NCI-H1694 (cell line): ENCODE measurements at places on chromosomes 12 and 14.

DNA sequence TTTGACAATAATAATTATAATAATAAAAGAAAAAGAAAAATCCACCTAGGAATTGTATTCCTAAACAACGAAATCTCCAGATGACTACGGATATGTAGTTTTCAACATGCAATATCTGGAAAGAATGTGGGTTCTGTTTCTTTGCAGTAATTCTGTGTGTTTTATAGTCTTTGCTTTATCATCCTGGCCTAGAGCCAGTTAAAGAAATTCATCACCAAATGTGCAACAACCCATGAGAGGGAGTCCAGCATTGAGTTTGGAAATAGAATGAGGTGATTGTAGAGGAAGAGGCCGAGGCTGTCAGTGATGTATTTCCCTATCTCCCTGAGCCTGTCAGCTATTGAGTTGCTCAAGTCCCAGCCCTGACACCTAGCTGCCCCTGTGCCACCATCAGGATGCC lies 200.5 kb upstream of the DCN start:
- no peak for DNase-seq

- no peak for DNase-seq
Observed at GRCh38 chr14:95484296-95484695, 32.2 kb downstream of the SYNE3 start.

DNA sequence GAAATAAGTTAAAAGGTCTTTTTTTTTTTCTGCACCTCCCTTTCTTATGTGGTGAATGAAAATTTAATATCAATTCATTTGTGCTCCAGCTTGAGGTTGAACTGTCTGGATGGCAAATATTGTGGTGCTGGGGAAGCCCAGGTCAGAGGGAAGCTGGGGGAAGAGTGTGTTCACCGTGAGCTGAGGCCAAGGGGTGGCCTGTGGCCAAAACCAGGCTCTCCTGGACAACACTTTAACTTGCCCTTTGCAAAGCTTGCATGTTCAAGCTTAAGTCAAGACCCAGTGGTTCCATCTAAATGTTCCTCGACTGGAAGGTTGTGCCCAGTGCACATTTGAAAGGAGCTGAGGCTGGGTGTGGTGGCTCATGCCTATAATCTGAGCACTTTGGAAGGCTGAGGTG lies 28.8 kb downstream of the DRAM1 start:
- no peak for DNase-seq

DNA sequence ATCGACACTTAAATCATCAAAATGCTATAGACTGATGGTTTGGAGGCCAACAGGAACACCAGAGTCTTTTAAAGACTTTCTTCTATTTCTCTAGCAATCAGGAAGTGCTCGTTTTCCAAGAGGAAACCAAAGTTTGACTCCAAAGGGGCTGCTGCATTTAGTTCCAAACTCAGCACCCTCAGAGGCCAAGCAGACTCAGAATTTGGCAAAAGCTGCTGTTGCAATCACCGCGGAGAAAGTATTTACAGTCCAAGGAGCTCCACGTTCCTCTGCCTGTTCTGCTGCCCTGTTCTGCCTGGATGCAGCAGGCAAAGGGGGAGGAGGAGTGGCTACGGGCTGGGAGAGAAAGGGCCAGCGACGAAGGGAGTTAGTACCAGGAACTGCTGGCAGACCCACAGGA lies 325.1 kb downstream of the BCL11B start:
- DNase-seq: no peak

DNA sequence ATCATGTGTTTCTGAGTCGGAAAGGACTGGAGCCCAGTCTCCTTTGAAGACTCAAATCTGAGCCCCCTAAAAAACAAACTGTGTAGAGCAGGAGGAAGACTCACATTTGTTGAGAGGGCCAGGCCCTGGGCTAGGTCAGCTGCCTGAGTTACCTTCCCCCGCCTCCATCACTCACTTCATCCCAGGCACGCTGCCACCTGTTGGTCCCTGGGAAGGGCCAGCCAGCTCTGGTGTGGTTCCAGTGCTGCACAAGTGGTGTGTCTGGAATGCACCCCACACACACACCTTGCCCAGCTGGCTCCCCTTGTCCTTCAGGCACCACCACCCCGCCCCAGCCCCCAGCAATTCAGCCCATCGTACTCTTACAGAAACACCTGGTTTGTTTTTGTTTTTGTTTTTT lies 9.0 kb downstream of the MVK start:
- DNase-seq: no peak

- no peak for DNase-seq
Observed at GRCh38 chr12:727321-727720, 25.1 kb upstream of the WNK1 start.

DNA sequence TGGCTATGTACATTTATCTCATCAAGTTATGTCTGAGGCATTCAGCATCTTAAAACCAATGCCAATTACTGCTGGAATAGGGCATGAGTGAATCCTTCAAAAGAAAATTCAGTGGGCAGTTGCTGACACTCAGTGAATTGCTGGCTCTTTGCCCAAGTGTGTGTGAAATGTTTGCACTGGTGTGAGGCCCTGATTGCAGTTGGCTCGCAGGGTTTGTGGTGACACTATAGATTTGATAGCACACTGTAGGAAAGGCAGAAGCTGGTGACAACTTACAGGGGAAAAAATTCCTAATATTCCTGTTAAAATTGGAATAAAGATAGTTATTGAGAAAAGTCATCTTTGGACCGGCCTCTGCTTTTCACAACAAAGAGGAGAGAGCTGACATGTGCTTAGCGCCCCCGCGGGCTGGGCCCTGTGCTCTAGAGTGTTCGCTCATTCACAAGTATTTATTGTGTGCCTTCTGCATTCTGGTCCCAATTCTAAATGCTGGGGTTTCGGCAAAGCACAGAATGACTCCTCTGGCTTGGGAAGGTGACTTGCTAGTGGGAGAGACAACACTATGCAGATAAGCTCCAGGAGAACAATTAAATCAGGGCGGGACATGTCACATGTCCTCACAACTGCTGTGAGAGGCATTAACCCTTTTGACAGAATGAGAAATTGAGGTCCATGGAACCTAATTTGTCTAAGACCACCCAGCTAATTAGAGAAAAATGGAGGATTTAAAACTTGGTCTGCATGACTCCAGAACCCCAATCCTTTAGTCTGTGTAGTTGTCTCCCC lies 418.7 kb downstream of the NPAS3 start:
- DNase-seq: no peak

GRCh38 chr12:44036875-44037443 lies 201.1 kb downstream of the TMEM117 start:
- no peak for DNase-seq

DNA sequence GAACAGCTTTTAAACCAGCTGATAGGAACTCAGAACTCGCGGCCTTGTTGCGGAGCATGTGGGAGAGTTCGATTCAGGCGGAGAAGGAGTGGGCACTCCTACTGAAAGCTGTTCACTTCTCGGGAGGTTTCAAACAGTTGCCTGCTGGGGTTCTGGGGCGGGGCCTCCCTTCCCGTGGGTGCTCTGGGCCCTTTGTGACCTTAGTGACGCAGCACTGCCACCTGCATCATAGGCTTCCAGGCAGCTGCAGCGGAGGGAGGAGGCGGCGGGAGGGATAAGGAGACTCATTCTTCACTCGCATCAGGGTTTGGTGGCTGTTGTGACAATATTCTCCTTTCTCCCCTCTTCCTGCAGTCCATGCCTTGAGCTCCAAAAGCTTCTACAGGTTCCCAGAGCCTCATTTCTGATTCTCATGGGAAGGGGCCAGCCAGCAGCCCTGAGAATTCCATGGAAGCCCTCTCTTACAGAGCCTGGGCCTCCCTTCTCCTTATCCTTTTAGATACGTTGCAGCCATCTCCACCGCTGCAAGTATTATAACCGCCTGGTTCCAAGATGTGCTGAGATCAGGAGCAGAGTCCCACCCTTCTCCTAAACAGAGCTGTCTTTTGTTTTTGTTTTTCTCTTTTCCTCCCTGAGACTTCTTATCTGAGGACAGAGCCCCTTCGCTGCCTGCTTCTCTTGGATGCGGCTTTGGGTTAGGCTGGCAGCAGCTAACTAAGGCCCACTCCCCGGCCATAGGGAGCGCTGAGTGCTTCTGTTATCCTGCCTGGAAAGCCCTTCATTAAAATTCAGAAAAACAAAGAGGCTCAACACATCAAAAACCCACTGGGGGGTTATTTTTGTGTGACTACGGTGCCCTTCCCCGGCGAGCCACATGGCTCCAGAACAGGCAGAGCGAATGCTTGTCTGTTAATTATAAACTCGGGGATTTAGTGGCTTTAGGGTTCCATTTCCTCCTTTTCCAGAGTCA lies 67.6 kb upstream of the GPATCH2L start:
- DNase-seq: no peak

DNA sequence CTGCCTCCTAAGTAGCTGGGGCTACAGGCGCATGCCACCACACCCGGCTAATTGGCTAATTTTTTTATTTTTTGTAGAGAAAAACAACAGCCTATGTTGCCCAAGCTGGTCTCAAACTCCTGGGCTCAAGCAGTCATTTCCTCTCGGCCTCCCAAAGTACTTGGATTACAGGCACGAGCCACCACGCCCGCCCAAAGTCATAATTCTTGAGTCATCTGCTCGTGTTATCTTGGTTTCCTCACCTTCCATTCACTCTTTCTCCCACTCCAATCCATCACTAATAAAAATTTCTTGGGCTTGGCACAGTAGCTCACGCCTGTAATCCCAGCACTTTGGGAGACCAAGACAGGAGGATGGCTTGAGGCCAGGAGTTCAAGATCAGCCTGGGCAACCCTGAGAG lies 32.0 kb downstream of the ITGA7 start:
- DNase-seq: no peak

- DNase-seq: no peak
Observed at GRCh38 chr12:108641446-108642268, 8.0 kb upstream of the SELPLG start.

GRCh38 chr14:80850197-80850814 lies 91.2 kb downstream of the CEP128 start:
- DNase-seq: peak; percentile 81

GRCh38 chr14:78253986-78254385 lies 83.8 kb downstream of the NRXN3 start:
- no peak for DNase-seq

GRCh38 chr14:87255058-87255457 lies 737.9 kb downstream of the GALC start:
- DNase-seq: no peak

DNA sequence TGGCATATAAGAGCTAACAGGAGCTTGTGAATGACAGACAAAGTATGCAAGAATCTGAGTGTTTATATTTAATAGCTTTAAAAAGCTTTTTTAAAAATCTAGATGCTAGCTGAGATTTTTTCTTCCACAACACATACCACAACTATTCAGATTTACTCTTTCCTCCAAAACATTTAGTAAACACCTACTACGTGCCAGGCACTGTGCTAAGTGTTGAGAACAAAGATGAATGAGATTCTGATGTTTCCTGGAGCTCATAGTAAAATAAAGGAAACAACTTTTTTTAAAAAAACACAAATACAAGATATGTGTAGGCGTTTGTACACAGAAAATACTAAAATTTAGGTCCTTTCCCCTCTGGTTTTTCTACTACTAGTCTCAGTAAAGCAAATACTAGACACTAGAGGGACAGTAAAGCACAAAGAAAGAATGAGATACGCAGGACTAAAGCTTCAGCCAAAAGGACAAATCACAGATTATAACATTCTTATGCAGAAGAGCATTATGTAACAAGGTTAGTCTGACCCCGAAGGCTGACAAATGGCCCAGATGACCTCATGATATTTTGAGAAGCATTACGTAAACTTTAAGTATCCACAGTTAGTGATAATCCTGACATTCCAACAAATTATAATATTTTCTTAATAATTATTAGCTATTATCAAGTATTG lies 78.6 kb upstream of the PAWR start:
- DNase-seq: no peak

- no peak for DNase-seq
Observed at GRCh38 chr12:124564232-124564958, 3.0 kb downstream of the NCOR2 start.

- no peak for DNase-seq
Observed at GRCh38 chr12:10131111-10131690, 1.2 kb upstream of the CLEC7A start.

- DNase-seq: no peak
Observed at GRCh38 chr12:124374567-124374966, 79.7 kb downstream of the RFLNA start.

- no peak for DNase-seq
Observed at GRCh38 chr14:22474730-22475351, 114.2 kb downstream of the DAD1 start.

- no peak for DNase-seq
Observed at GRCh38 chr12:80325167-80325959, 118.7 kb upstream of the PTPRQ start.
